ENCODE measurements at places on chromosomes 11 and 22.
A peak's percentile ranks its signal among the peaks of the same experiment; 100 is the strongest.

- no peak for DNase-seq
Measured at GRCh38 chr11:130407978-130408377, 20.4 kb downstream of the ADAMTS8 start.

DNA sequence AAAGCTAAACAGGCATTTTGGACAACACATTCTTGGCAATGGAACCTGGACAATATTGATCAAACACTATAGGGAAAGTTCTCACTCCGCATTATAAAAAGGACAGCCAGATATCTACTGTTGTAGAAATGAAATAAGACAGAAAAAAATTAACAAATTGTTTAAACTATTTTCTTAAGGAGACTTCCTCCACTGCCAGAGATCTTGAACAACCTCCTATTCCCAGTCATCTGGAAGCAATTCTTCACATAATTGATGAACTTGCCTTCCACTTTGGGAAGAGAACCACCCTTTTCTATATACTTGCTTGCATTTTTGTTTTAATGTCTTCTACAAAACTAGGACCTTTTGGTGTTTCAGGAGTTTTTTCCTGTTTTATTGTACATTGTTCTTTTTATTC, 216.1 kb downstream of the CASP12 start:
- DNase-seq: no peak

DNA sequence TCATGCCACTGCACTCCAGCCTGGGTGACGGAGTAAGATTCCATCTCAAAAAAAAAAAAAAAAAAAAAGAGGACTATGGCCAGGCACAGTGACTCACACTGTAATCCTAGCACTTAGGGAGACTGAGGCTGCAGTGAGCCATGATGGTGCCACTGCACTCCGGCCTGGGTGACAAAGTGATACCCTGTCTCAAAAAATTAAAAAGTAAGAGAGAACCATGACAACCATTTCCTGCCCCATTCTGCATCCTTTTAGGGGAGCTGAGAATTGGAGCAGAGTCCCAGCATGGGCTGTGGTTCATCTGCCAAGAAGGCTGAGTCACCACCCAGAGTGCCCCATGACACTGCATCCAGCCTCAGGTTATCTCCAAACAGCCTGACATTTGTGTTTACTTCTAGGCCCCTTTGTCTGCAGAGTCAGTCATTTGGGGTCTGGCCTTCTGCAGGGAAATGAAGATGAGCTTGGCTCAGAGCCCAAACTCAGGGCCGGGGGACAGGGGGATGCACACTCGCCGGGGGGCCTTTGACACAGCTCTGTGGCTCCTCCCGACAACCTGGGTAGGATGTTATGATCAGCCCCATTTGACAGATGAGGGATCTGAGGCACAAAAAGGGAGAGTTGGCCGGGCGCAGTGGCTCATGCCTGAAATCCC, 4.7 kb downstream of the CSDC2 start:
- no peak for DNase-seq

GRCh38 chr11:45560155-45560912, 105.1 kb downstream of the CHST1 start:
- DNase-seq: no peak

DNA sequence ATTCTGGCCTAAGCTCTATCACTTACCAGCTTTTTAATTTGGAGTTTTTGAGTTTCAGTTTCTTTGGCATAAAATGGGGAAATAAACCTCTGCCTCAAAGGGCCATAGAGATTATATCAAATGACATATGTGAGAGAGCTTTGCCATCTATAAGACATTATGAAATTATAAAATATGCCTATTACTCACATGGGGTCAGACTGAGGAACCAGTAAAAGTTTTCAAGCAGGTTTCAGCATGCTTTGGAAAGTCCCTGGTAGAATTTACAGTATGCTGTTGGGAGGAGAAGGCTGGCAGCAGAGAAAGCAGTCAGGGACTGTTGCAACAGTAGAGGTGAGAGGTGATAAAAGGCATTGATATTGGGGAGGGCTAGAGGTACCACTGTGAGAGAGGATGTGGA, 13.6 kb upstream of the MTNR1B start:
- DNase-seq: no peak

DNA sequence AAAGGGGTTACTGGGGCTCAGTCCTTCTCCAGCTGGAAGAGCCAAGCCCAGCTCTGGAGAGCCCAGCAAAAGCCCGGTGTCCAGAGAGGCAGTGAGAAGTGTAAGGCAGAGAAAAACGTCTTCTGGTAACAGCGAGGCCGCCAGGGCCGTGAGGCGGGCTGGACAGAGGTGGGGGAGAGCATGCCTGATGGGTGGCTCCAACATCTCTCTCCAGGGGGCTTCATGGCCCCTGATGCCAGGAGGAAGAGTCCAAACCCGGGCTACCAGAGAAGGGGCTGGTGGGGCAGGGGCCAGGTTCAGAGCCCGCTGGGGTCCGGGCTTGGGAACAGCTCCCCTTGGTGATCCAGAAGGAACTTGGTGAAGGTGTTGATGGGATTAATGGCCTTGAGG, 21.7 kb downstream of the ARHGAP1 start:
- no peak for DNase-seq

- DNase-seq: no peak
Measured at GRCh38 chr11:133047036-133047770, 485.1 kb downstream of the OPCML start.

- no peak for DNase-seq
Measured at GRCh38 chr11:131041331-131042040, 125.2 kb upstream of the SNX19 start.

GRCh38 chr11:122267602-122268001, 151.6 kb upstream of the BLID start:
- DNase-seq: no peak

- DNase-seq: no peak
Measured at GRCh38 chr11:129259931-129260348, 67.8 kb upstream of the ARHGAP32 start.

DNA sequence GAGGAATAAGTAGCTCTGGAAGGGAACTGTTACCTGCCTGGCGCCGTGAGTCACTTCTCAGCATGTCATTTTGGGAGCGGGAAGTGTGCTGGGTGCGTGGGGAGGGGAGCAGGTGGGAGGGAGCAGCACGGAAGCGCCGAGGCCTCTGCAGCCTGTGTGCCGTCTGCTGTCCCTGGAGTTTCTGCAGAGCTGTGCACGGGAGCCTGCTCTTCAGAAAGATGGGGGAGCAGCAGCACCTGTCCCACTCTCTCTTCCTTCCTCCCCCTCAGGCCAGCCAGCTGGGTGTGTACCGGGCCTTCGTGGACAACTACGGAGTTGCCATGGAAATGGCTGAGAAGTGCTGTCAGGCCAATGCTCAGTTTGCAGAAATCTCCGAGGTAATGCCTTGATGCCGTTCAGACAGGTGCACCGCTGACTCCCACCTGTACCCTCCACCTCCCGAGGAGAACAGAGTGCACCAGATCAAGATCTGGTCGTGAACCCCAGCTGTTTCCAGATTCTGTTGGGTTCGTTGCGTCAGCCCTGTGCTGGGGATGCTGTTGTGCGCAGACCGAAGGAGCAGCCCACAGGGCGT, 87.9 kb downstream of the BCR start:
- no peak for DNase-seq

GRCh38 chr22:26474682-26475081, 8.9 kb downstream of the HPS4 start:
- no peak for DNase-seq

DNA sequence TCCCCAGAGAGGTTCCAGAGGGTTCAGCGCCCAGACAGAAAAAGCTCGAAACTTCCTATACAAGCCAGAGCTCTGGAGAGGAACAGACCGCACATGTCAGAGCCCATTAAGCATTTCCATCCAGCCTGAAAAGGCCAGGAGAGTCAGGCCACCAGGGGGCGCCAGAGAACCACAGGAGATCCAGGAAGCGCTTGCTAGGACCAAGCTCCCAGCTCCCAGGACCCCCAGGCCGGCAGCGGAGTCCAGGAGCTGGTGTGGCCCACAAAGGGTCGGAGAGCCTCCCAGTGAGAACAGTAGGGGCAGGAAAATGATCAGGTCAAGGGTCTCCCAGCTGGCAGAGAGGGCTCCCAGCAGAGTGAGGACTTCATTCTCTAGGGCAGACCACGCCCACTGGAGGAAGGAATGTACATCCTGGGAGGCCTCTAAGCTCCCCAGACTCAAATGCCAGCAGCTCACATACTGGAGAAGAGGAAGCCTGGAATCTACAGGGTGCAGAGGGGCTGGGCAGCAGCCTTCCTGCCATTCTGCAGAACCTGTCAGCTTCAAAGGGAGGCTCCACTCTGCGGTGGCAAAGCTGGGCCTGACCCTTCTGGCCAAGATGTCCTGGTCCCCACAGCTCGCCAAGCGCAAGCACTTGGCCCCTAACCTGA, 2.1 kb upstream of the MEI1 start:
- peak; percentile 92 for DNase-seq

- no peak for DNase-seq
Measured at GRCh38 chr11:531919-532526, 3.4 kb downstream of the HRAS start.

DNA sequence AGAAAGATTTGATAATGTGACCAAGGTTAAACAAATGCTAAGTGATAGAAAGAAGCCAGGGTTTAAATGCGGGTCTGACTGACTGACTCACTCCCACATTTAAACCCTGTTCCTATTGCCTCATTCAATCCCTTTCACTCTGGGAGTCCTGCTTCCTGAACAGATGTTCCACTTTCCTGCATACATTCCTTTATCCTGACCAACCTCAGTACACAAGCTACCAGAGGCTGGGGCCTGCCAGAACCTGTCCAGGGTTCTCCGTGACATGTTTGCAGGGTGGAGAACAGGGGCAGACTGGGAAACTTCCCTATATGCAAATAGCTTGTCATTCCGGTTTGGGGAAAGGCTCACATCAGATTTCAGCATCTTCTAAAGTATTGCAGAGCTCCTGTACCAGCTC, 3.0 kb upstream of the ANKK1 start:
- no peak for DNase-seq

- no peak for DNase-seq
Measured at GRCh38 chr22:35410663-35411034, 10.7 kb downstream of the MCM5 start.

DNA sequence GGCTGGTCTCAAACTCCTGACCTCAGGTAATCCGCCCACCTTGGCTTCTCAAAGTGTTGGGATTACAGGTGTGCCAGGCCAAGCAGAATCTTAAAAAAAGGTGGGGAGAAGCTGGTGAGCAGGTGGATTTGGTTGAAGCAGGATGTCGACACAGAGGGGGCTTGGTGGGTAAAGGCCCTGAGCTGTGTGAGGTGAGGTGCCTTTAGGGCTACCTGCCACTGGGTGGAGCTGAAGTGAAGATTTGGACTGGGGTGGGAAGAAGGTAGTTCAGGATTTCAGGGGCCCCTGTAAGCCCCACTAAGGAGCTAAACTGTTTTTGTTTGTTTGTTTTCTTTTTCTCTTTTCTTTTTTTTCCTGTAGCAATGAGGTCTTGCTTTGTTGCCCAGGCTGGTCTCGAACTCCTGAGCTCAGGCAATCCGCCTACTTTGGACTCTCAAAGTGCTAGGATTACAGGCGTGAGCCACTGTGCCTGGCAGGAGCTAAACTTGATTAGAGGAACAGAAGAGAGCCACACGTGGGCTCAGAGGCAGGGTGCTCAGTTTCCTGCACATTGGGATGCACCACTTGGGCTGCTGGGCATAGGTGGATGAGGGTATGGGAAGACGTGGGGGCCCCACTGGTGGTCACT, 6.0 kb downstream of the P2RX6 start:
- DNase-seq: no peak

GRCh38 chr11:69326622-69327219, 32.8 kb downstream of the MYEOV start:
- DNase-seq: no peak

DNA sequence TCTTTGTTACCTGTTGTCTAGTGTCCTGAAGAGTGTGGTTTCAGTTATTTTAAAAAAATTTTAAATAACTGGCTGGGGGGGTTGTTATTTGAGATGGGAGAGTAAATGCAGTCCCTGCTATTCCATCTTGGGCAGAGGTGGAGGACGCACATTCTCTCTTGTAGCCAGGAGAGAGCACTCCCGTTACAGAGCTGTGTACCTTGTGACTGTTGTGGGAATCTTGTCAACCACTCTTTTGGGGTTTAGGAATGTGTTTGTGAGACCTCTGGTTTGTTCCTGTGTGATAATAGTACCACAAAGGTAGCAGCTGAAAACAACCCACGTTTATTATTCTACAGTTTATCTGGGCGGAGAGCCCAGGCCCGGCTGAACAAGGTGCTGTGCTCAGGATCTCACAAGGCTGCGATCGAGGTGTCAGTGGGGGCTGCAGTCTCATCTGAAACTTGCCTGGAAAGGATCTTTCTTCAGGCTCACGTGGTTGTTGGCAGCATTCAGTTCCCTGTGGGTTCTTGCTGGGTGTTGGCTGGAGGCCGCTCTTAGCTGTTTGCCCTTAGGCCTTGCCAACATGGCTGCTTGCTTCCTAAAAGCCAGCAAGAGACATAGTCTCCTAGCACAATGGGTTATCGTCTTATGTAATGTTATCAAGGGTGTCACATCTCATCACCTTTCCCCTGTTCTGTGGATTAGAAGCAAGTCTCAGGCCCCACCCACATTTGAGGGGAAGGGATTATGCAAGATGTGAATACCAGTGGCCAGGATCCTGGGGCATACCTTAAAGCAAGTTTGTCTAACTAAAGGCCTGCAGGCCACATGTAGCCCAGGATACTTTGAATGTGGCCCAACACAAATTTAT, 20.6 kb downstream of the IGHMBP2 start:
- DNase-seq: no peak

- no peak for DNase-seq
Measured at GRCh38 chr22:35349704-35350538, 31.0 kb upstream of the HMOX1 start.

- DNase-seq: no peak
Measured at GRCh38 chr11:79055856-79056631, 384.8 kb downstream of the TENM4 start.
